Stimulated activated CD4-positive, alpha-beta T cell treated with anti-CD3 and anti-CD28 coated beads, Interleukin-1b, Interleukin-23, amount 100 ng/mL, for 4 hours (primary cell): ENCODE measurements at places on chromosomes 6 and 20.

GRCh38 chr20:3547906-3548305 lies 77.1 kb downstream of the ATRN start:
- no peak for DNase-seq

DNA sequence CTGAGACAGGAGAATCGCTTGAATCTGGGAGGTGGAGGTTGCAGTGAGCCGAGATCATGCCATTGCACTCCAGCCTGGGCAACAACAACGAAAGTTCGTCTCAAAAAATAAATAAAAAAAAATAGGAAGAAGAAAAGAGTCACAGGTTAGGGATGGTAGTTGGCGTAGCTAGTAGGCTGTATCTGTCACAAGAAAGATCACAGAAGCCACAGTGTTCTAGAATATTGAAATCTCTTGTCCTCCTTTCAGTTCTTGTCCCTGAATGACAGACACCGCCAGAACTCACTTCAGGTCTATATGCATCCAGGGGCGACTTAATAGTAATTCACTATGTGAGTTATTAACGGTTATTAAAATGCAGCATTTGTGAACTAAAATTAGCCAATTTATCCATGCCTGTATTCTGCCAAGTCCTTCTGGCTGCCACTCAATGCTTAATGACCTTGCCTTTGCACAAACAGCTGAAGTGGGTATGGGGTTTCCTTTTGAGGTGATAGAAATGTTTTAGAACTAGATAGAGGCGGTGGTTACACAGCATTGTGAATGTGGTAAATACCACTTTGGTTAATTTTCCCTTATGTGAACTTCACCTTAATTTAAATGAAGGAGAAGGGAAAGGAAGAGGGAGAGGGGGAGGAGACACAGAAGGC lies 41.3 kb upstream of the ZMYND8 start:
- DNase-seq: no peak

DNA sequence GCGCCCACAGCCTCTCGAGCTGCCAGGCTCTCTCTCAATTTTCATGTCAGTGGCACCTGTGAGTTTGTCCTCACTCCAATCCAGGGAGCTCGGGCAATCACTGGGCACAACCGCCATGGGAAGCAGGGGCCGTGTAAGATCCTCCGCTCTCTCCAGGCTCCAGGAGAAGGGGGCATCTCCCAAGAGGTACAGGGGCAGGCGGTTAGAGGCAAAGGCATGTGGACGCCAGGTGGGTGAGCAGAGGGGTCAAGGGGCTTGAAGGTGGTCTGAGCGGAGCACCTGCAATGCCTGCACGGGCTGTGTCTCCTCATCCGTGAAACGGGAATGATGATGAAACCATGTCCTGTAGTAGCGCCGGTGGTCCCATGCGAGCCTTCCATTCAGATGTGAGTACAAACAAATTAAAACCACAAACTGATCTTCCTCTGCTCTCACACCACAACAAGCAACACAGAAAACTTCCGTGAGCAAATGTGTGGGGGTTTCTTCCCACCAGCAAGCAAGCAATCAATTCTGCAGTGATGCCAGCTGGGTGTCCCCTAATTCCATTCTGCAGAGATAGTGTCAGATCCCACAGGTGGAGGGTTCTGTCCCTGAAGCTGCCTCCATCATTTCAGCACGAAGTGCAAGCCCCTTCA lies 222.5 kb upstream of the PMEPA1 start:
- DNase-seq: no peak

- no peak for DNase-seq
Measured at GRCh38 chr6:116450769-116451740, 10.1 kb upstream of the CALHM6 start.

DNA sequence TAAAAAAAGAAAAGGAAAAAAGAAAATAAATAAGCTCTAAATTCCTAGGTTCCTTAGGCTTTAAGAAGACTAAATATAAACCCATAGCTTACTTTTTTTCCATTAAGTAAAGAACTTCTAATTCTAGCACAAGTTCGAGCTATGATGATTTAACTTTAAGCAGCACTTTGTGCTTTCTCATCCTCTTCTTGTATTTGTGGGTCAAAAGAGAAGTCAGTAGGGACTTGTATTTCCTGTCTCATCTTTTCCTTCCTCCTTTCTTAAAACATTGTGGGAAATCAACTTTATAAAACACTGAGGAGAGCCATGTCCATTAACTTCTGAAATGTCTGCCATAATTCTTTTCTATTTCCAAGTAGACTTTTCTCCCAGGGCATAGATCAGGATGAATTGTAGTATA lies 637.7 kb upstream of the CITED2 start:
- no peak for DNase-seq

GRCh38 chr20:50737352-50737751 lies 6.0 kb downstream of the PARD6B start:
- no peak for DNase-seq

DNA sequence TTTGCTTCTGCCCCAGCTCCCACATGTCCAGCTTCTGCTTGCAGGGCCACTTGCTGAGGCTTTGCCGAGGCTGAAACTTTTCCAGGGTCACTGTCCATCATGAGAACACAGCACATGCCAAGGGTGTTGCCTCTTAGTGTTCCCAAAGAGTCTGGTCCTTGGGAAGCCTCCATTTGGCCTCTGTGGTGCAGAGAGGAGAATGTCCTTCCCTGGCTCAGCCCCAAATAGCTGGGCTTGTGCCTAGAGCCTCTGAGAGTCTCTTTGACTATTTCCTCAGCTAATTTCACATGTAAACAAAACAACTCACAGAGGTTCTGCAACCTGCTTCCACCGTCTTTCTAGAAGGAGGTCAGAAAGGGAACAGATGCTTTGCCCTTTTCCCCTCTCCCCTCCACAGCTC lies 40.4 kb upstream of the RAB23 start:
- DNase-seq: no peak

- DNase-seq: no peak
Measured at GRCh38 chr6:122683989-122684651, 73.9 kb downstream of the PKIB start.

GRCh38 chr6:45709781-45710220 lies 305.9 kb downstream of the CLIC5 start:
- DNase-seq: no peak

DNA sequence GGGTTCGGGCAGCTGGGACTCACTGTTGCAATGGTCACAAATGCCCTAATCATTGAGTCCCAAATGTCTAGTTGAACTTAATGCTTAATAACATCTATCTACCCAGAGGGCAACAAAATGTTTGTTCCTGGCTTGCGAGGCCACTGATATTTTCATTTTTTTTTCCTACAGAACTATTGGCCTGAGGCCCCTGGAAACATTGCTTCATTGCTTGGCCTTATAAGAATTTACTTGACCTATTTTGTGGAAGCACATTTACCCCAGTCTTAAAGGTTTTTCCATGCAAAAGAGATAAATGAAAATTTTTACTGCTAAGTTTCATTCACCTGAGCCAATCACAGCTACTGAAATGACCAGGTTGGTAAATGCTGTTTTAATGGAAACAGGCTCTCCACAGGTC lies 133.1 kb upstream of the RIPOR2 start:
- no peak for DNase-seq
